ENCODE measurements at places on chromosomes 5 and 9. TPM values are rescaled to one million over a fixed set of nuclear protein-coding genes. Genes with fewer than 3 reads are reported as not detected.

GRCh38 chr9:74496819-74497747 is at the start of gene RORB:
Gene RORB (plus strand): TSS chr9:74497335. CDS start chr9:74497977, 642 bp downstream.
- H3K27me3 ChIP-seq, result peaks cover 65% of the 10 kb centered on the region
- H3K4me1 ChIP-seq, result peaks cover 29% of the 10 kb centered on the region
- peak within 1 kb of the TSS; percentile 87 for H3K4me3 ChIP-seq
- H3K36me3 ChIP-seq, result no peaks in the 10 kb centered on the region
- peak; percentile 64 for DNase-seq

NXNL2 gene
- total RNA-seq, result not detected

CYSRT1 gene
- 0.53 TPM for total RNA-seq

- no peak overlapping the region for H3K4me3 ChIP-seq
- DNase-seq, result no peak
- H3K4me1 ChIP-seq, result peaks cover 3% of the 10 kb centered on the region
- peaks cover 3% of the 10 kb centered on the region for H3K36me3 ChIP-seq
Measured at GRCh38 chr9:97374811-97375210, 37.1 kb upstream of the TDRD7 start.

CA9 gene
- total RNA-seq, result 0.85 TPM

GRCh38 chr9:25602400-25603044 is 75.7 kb downstream of the TUSC1 start:
- H3K36me3 ChIP-seq, result no peaks in the 10 kb centered on the region
- H3K4me3 ChIP-seq, result no peak overlapping the region
- no peaks in the 10 kb centered on the region for H3K27me3 ChIP-seq

DNA sequence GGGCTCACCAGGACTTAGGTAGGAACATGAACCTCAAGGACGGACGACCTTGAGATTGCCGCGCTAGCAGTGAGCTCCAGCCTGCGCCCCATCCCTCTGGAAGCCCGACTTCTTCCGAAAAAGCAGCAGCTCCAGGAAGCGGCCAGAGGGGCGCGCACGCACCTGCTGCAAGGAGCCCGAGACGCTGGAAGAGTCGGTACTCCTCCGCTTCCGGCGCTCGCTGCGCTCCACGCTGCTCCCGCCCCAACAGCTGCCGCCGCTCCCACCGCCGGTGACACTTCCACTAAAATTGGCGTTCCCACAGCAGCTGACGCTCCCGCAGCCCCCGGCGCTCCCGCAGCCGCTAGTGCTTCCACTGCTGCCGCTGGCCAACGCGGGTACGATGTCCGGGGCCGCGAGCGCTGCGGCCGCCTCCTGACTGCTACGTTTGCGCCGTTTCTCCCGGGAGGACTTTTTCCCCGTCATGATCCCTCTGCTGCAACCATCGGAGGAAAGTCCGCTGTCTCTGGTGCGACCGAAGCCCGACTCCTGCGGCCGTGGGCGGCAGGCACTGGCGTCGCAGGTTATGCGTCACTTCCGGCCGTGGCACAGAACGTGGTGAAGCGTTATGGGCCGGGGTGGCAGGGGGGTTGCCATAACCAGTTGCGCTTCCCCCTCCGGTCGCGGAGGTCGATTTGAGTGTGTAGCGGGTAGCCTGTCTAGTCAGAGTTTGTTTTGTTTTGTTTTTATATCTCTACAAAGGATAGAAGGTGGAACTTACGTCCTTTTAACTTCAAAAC is at the start of gene CAAP1:
Gene CAAP1 (minus strand): TSS at position 552 of the 779 bp plus-strand sequence. CDS start 87 bp downstream, at position 465.
- peak; percentile 95 for DNase-seq
- H3K36me3 ChIP-seq, result peaks cover 6% of the 10 kb centered on the region
- H3K27me3 ChIP-seq, result no peaks in the 10 kb centered on the region
- peak within 1 kb of the TSS; percentile 98 for H3K27ac ChIP-seq
- H3K4me3 ChIP-seq, result peak within 1 kb of the TSS; percentile 86
- H3K4me1 ChIP-seq, result peaks cover 31% of the 10 kb centered on the region

GRCh38 chr5:173891308-173892116 is 3.4 kb downstream of the CPEB4 start:
- no peak overlapping the region for H3K27ac ChIP-seq
- H3K4me1 ChIP-seq, result peaks cover 53% of the 10 kb centered on the region

Measured in activated CD8-positive, alpha-beta memory T cell treated with anti-CD3 and anti-CD28 coated beads, Interleukin-2, amount 10 ng/mL, durations not matched to agents 7 days and 5 days (primary cell).